ENCODE measurements at places on chromosomes 6 and 20.

DNA sequence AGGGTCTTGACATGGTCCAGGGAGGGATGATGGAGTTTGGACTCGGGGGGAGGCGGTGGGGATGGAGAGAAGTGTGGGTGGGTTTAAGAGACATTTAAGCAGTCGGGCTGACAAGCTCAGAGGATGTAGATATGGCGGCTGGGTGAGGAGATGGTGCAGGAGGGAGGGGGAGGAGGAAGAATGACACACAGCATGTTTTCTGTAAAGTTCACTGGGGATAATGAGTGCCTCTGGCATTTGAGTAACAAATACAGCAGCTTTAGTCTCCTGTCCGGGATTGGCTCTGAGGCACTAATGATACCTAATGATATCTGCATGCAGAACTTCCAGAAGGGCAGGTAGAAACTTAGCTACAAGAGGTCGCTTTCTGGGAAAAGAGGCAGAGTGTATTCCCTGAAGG, 107.8 kb downstream of the DHX35 start:
- DNase-seq, result no peak

GRCh38 chr6:37695857-37696219, 1.8 kb downstream of the MDGA1 start:
- no peak for DNase-seq

DNA sequence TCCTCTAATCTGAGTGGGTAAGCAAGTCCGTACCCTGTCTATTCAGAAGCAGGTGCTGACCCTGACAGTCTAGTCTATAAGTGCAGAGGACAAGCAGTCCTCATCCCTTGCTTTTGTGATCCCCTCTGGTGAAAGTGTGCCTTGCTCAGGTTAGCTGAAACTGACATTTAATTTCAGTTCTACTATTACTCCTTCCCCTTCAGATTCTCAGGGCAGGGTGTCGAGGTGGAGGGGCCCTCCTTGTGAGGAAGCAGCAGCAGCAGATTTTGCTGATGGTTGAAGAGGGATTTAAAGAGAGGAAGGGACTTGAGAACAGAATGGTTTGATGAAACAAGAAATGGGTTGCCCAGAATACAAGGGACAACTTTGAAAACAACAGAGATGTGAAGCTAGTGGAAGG, 309.3 kb downstream of the CLIC5 start:
- no peak for DNase-seq

DNA sequence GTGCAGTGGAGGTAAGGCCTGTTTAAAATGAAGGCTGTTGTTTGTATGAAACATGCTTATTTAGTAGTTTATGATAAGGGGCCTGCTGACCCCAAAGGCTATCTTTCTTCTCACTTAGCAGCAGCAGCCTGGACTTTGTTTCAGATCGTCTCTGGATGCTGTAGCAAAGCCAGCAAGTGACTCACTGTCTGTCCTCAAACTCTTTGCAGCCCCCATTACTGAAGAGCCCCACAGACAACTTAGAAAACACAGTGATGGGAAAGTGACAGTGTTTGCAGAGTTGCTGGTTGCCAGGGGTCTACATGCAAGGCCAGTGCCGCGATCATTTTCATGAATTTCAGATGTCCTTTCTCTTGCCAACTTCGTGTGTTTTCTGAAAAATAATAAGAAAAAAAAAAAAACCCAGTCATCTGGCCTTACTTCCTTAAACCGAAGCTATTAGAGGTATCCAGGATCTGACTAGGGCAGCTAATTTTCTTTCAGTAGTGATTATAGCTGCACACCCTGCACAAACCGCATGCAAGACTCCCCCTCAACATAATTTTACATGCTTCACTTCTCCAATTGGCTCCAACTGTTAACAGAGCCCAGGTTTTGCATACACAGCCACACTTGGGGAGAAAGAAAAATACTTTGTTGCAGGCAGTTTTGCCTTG, 11.6 kb upstream of the F13A1 start:
- peak; percentile 12 for DNase-seq

DNA sequence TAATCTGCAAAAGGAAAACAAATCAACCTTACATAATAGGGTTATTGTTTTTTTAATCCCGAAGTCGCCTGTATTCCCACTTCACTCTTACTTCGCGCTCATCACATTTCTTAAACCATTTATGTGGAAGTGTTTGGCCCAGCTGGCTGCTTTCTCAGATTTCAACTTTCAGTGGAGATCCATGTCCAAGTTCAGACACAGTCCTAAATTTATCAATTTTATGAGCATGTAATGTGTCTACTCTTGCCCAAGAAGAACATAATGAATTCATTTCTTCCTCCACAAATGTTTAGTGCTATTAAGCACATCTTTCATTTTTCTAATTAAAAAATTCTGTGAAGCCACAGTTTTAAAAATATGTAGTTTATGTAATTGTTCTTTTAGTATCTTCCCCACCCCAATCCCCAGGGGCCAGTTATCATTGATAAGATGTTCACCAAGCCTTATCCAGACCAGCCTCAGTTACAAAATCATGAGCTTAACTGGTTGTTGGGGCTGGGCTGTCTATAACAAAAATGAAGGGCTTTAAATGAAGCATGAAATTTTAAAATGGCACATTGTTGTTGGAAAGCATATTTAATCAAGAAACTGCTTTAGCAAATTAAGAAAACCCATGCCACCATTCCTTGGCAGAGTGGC, 151.7 kb downstream of the UST start:
- DNase-seq, result peak; percentile 50

GRCh38 chr6:133985970-133986369, 32.9 kb downstream of the TBPL1 start:
- no peak for DNase-seq

DNA sequence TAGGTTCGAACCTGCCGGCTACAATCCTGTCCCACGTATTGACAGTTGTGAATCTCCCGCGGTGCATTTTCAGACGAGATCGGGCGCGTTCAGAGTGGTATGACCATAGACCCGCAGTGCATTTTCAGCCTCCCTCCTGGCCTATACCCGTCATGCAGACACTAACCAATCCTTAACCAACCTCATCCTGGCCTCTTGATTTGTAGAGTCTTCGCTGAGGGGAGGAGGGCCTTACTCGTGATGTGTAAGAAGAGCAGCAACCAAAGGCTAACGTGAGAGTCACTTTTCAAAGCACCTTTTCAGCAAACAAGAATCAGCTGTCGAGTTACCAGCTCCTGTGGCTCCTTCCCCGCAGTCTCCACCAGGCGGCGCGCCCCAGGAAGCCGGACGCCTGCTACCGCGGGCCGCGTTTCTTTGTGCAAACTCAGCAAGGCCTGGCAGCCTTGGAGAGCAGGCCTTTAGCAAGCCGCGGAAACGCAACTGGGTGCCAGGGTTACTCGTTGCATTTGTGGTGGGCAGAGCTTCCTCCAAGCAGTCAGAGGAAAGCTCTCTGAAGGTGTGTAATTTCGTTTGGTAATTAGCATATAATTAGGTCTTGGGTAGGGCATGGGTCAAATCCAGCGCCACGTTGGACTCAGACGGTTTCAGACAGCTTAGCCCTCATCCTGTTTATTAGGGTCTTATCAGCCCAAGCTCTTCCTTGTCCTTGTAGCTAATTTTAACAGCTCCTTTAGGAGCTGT, 139.8 kb downstream of the OR2B2 start:
- DNase-seq, result no peak

DNA sequence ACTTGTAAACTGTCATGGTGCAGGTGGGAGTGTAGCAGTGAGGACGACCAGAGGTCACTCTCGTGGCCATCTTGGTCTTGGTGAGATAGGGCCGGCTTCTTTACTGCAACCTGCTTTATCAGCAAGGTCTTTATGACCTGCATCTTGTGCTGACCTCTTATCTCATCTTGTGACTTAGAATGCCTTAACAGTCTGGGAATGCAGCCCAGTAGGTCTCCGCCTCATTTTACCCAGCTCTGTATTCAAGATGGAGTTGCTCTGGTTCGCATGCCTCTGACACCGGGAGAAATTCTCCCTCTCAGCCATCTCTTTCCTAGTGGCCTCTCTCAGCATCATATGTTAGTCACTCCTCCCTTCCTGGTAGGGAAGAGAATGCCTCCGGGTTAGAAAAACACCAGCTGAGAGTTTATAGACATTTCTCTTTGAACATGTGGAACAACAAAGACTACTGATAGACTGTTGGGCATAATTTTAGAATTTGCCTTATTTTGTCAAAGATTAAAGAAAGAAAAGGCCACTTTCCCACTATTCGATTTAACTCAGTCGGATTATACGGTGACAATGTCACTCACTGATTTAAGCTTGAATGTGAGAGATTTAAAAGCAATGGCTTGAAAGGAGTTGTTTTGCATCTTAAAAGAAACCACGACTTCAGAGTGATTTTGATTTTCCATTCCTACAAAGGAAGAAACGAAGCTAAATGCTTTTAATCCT, 67.9 kb upstream of the SNX9 start:
- DNase-seq, result no peak

- no peak for DNase-seq
Observed at GRCh38 chr6:131117878-131118277, 17.4 kb upstream of the AKAP7 start.

DNA sequence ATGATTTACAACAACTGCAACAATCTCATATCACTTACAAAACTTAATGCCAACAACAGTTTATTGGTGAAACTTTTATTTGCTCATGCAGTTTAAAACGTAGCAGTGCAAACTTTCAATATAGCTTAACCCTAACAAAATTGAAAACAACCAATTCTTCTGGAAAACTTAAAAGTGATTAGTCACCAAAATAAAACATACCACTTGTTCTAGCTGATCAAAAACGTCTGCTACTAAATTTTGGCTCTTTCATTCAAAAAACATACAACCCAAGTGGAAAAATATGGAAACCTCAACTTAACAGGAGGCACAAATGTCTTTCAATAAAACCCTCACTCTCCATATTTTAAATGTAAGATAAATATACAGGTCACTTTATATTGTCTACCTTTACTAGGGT, 39.6 kb downstream of the COL12A1 start:
- no peak for DNase-seq

DNA sequence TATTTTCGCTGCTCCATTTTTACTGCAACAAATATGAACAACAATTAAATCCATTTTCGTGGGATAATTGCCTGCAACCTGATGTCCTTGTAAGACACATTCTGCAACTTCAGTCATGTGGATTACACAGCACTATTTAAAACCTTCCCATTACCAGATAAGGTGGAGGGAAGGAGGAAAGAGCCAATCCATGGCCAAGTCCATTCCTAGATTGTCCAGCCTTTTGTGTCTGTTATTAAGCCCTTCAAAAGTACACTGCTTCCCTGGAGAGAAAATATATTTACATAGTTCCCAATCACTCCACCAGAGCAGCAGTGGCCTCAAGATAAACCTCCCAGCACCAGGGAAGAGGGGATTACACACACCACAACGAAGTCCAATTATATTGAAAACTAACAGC, 347.9 kb downstream of the CDH26 start:
- DNase-seq, result no peak

DNA sequence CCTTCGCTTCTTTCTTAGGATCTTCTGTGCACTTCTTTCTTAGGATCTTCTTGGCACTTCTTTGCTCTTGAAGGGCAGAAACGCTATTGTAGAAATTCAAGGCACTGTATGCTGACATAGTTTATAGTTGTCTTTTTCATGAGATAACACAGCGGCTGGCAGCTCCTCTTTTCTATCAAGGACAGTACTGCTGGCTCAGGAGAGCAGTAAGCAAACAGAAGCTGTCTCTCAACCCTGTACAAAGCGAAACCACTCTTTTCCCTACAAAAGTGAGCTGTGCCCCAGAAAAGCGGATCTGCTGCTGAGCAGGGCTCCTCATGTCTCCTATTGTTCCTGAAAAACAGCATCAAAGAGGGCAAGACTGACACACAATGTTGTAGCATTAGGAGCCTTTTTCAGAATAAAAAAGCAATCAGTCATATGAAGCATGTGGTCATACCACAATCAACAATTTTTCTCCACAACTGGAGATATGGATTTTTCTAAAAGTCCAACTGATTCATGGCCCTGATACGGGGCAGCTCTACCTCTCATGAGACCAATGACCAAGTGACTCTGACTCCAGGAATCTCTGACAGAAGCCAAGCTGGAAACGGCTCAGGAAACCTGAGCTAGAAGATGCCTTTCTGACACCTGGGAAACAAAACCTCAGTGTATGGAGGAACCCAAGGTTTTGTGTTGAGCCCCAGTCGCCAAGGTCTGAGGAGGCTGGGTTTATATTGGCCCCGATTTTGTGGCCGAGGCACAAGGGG, 255.9 kb downstream of the ESR1 start:
- no peak for DNase-seq

- no peak for DNase-seq
Observed at GRCh38 chr20:20440886-20441658, 73.2 kb downstream of the INSM1 start.

- DNase-seq, result no peak
Observed at GRCh38 chr6:110296241-110297025, 61.7 kb downstream of the METTL24 start.

DNA sequence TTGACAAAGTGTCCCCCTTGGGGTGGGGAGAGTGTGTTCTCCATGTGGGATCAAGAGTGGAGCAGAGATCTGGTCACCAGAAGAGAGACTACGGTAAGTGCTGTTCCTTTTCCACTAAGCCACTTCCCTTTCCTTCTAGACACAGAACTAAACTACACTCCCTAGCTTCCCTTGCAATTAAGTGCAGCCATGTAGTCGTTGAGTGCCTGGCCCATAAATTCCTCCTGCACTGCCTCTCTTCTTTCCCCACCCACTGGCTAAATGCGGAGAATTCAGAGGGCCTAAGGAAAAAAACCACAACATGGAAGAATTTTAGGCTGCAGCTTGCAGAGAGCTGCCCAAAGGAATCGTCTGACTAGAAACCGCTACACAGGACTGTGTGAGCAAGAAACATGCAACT, 1.5 kb downstream of the WDR27 start:
- DNase-seq, result no peak

DNA sequence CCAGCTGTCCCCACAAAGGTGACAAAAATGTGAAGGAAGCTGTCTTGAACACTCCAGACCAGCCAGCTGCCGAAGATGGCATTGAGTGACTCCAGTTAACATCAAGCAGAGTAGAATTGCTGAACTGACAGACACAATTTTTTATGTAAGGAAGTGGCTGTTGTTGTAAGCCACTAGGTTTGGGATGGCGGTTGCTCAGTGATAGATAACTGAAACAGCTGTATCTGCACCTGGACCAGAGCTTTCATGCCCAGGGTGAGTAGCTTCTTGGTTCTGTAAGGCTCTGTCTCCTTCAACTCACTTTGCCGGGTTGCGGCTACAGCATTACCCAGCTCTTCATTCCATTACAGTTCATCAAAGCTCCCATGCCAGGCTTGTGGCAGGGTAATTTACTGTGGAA, 49.7 kb upstream of the DDR1 start:
- no peak for DNase-seq

GRCh38 chr6:134416418-134417154, 98.7 kb upstream of the SGK1 start:
- DNase-seq, result no peak

- no peak for DNase-seq
Observed at GRCh38 chr20:56636716-56637115, 7.6 kb downstream of the TFAP2C start.

GRCh38 chr6:7543789-7544424, 2.4 kb downstream of the DSP start:
- no peak for DNase-seq

GRCh38 chr6:85641897-85642773, 551 bp downstream of the SYNCRIP start:
- DNase-seq, result no peak

DNA sequence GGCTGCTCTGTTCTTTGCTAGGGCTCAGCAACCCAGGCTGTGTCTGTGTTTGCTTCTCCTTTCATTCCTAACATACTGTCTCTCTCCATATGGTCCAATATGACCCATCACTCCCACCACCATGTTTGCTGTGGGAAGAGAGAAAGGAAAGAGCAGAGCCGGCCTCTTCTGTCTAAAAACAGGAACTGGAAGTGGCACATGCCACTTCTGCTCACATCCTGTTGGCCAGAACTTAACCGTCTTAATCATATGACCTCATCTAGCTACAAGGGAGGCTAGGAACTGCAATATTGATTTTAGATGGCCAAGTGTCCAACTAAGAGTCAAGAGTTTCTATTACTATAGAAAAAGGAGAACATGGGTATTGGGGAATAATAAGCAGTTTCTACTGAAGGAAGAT, 212.5 kb upstream of the CHD6 start:
- no peak for DNase-seq
